ENCODE measurements at places on chromosomes 1 and 21. TPM values are rescaled to one million over a fixed set of nuclear protein-coding genes. Genes with fewer than 3 reads are reported as not detected.

Gene RYR2
- total RNA-seq: not detected

Gene TGFB2
- total RNA-seq: 5.7 TPM

Gene FLAD1
- total RNA-seq: 19.0 TPM

Gene DISP3
- not detected for total RNA-seq

Gene KDF1
- not detected for total RNA-seq

Gene SPATA21
- total RNA-seq: not detected

Gene LIN28A
- not detected for total RNA-seq

Gene SLC16A4
- total RNA-seq: 109 TPM

Gene NUDC
- 37.8 TPM for total RNA-seq

Gene GPR52
- 0.92 TPM for total RNA-seq

Gene CHRM3
- 5.2 TPM for total RNA-seq

Gene SLC44A3
- 1.7 TPM for total RNA-seq

Gene RGS1
- total RNA-seq: not detected
